Activated CD4-positive, alpha-beta memory T cell treated with anti-CD3 and anti-CD28 coated beads for 36 hours (primary cell): ENCODE measurements at places on chromosomes 1 and 21. TPM values are rescaled to one million over a fixed set of nuclear protein-coding genes. Genes with fewer than 3 reads are reported as not detected.

GRCh38 chr1:230280906-230281413 lies 145.2 kb downstream of the PGBD5 start:
- H3K4me1 ChIP-seq: peaks cover 10% of the 10 kb centered on the region
- peak; percentile 7 for DNase-seq
- no peak overlapping the region for H3K4me3 ChIP-seq
- H3K27me3 ChIP-seq: no peaks in the 10 kb centered on the region
- peaks cover 21% of the 10 kb centered on the region for H3K36me3 ChIP-seq

DNA sequence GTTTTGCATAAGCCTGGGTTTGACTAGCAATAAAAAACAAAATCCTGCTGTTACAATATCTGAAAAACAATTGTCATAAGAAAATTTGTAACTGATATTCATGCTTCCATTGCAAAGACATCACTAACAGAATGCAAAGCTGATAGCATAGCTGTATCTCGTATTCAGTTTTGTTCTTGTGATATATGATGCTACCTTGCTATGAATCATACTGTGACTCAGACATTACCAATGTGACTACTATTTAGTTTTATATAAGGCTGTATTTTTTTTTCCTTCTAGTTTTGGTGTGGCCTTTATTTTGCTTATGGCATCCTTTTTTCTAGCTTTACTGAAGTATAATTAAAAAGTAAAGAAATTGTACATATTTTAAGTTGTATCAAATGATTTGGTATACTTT lies 1381.8 kb downstream of the MRPL39 start:
- H3K4me3 ChIP-seq: no peak overlapping the region
- no peak overlapping the region for H3K27ac ChIP-seq
- no peaks in the 10 kb centered on the region for H3K27me3 ChIP-seq
- H3K4me1 ChIP-seq: no peaks in the 10 kb centered on the region

- H3K36me3 ChIP-seq: no peaks in the 10 kb centered on the region
- H3K4me3 ChIP-seq: no peak overlapping the region
- no peak overlapping the region for H3K27ac ChIP-seq
- no peak for DNase-seq
- H3K4me1 ChIP-seq: no peaks in the 10 kb centered on the region
- H3K27me3 ChIP-seq: peaks cover 13% of the 10 kb centered on the region
Measured at GRCh38 chr1:171266930-171267329, 18.6 kb downstream of the FMO1 start.

DNA sequence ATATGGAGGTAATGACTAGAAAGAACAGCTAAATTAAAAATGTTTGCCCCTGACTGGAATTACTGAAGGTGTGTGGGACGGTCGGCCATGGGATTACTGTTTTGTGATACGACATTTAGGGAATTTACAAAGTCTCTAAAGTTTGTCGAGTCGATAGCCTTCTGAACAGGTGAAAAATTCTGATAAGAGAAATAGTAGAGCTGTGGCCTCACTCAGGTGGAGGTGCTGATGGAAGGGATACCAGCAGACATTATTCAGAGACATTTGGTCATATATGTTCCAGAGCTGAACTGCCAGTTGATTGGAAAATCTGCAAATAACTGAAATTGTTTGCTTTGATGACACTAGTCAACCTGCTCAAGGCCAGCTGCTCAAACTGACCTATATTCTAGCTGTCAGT lies 71.1 kb downstream of the ADCY10 start:
- no peaks in the 10 kb centered on the region for H3K4me1 ChIP-seq
- H3K27me3 ChIP-seq: no peaks in the 10 kb centered on the region
- no peaks in the 10 kb centered on the region for H3K36me3 ChIP-seq

- H3K36me3 ChIP-seq: no peaks in the 10 kb centered on the region
- H3K4me1 ChIP-seq: peaks cover 43% of the 10 kb centered on the region
- H3K4me3 ChIP-seq: peak overlapping the region; percentile 60
- H3K27ac ChIP-seq: peak overlapping the region; percentile 34
- no peaks in the 10 kb centered on the region for H3K27me3 ChIP-seq
Measured at GRCh38 chr21:42062236-42063022, 8.7 kb upstream of the UMODL1 start.

DNA sequence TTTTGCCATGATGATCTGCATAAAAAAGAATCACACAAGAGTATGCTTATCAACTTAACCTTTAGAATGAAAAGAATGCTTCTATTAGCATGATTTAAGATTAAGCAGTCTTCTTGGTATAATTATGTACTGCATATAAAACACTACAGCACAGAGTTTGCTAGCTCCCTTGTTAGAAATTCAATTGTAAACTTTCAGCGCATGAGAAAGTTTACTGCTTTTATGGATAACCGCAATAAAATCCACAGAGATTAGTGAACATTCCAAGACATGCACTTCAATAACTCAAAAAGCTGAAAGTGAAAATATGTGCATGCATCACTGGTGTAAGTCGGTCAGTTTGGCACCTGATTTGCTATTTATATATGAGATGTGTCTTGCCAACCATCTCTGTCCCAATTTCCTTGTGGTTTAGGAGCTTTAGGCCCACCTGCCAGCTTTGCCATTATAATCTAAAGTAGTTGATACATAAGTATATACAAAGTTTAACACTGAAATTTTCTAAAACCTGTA lies 16.9 kb downstream of the CCT8 start:
- H3K4me1 ChIP-seq: no peaks in the 10 kb centered on the region
- peaks cover 46% of the 10 kb centered on the region for H3K36me3 ChIP-seq
- H3K4me3 ChIP-seq: no peak overlapping the region

GRCh38 chr1:66563094-66563800 lies 29.3 kb downstream of the SGIP1 start:
- H3K27ac ChIP-seq: no peak overlapping the region
- peaks cover 12% of the 10 kb centered on the region for H3K27me3 ChIP-seq
- H3K36me3 ChIP-seq: no peaks in the 10 kb centered on the region
- H3K4me1 ChIP-seq: no peaks in the 10 kb centered on the region
- DNase-seq: no peak

DNA sequence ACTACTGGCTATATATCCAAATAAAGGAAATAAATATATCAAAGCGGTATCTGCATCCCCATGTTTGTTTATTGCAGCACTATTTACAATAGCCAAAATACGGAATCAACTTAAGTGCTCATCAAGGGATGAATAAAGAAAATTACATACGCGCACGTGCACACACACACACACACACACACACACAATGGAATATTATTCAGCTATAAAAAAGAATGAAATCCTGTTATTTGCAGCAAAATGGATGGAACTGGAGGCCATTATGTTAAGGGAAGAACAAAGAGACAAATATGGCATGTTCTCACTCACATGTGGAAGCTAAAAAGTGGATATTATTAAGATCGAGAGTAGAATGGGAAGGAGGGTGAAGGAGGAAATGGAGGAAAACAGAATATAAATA lies 20.2 kb downstream of the COPA start:
- H3K36me3 ChIP-seq: peaks cover 56% of the 10 kb centered on the region
- peaks cover 22% of the 10 kb centered on the region for H3K4me1 ChIP-seq
- no peaks in the 10 kb centered on the region for H3K27me3 ChIP-seq
- H3K27ac ChIP-seq: no peak overlapping the region
- no peak for DNase-seq
- H3K4me3 ChIP-seq: no peak overlapping the region

GRCh38 chr1:217253985-217254384 lies 376.9 kb downstream of the GPATCH2 start:
- H3K4me1 ChIP-seq: no peaks in the 10 kb centered on the region
- H3K36me3 ChIP-seq: no peaks in the 10 kb centered on the region
- no peak overlapping the region for H3K4me3 ChIP-seq
- H3K27me3 ChIP-seq: no peaks in the 10 kb centered on the region
- no peak for DNase-seq

DNA sequence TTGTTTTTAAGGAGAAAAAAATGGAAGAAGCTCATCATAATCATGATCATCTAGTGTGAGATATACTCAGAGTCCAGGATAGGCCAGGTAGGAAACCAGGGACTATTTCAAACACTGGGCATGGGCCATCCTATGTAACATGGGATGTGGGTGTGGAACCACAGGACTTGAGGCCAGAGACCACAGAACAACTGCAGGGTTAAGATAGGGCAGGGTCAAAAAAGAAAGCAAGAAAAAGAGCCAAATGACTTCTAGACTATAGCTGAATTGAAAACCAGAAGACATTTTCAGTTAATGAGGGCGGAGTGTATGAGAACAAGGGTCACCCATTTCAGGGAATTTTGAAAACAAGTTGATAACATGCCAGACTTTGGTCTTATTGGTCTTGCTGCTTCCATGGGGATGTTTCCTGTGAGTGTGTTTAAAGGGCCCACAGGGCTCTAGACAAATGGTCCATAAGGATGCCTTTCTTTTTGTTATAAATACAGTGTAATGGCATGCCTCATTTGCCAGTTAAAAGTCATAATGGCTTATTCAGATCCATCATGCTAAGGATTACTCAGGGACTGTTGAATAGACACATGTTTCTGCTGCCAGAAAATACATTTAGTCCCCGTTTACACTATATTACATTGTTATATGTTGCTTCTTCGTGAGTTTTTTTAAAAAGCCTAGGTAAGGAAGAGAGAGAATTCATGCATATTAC lies 182.0 kb upstream of the C21orf91 start:
- DNase-seq: no peak
- H3K27ac ChIP-seq: no peak overlapping the region
- H3K4me3 ChIP-seq: no peak overlapping the region

DNA sequence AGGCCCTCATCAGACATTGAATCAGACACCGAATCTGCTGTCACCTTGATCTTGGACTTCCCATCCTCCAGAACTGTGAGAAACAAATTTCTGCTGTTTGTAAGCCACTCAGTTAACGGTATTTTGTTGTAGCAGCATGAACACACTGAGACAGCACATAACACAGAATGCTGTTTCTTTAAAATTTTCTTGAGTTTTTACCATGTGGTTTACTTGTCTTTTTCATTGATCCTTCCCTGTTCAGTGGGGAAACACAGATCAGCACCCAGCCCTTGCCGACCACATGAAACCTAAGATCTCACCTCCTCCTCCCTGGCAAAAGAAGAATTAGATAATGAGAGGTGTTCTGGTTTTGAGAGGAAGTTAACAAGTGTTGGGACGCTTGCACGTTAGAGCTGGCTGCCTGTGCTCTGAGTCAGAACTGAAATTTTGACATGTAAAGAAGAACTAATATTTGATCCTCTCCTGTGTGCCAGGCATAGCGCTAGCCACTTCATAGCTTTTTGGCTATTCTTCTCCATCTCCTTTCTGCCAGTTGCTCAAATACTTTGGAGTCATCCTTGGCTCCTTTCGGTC lies 179.6 kb downstream of the DHRS3 start:
- peak; percentile 72 for DNase-seq
- no peak overlapping the region for H3K4me3 ChIP-seq
- H3K36me3 ChIP-seq: peaks cover 28% of the 10 kb centered on the region
- peak overlapping the region; percentile 52 for H3K27ac ChIP-seq
- H3K4me1 ChIP-seq: peaks cover 80% of the 10 kb centered on the region

- H3K4me3 ChIP-seq: no peak overlapping the region
- no peak for DNase-seq
- H3K4me1 ChIP-seq: no peaks in the 10 kb centered on the region
- H3K27ac ChIP-seq: no peak overlapping the region
- H3K36me3 ChIP-seq: no peaks in the 10 kb centered on the region
Measured at GRCh38 chr1:186799689-186800054, 29.1 kb upstream of the PLA2G4A start.

DNA sequence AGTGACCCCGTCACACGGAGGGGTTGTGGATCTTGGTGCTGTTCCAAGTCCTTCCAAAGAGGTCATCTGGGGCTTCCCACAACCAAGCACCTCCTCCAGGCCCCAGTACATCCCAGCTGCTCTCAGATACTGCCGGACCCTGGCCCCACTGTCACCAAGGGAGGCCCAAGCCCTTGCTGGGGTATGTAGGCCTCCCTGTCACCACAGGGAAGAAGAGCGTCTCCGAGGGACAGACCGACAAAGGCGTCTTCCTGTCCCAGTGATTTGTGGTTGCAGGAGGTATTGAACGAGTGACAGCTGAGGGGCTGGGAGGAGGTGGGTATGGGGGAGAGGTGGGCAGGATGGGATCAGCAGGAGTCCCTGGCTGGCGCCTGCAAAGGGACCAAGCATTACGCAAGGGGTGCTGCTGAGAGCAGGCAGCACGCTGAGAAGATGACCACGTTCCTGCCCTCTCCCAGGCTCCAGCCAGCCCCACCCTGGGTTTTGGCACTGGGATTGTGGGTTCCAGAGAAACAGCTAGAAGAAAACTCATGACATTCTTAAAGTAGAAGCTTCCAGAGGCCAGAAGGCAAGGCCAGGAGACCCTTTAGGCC lies 29.7 kb downstream of the LRP8 start:
- H3K36me3 ChIP-seq: no peaks in the 10 kb centered on the region
- H3K4me1 ChIP-seq: peaks cover 32% of the 10 kb centered on the region
- H3K4me3 ChIP-seq: no peak overlapping the region
- DNase-seq: no peak
- H3K27ac ChIP-seq: no peak overlapping the region

DNA sequence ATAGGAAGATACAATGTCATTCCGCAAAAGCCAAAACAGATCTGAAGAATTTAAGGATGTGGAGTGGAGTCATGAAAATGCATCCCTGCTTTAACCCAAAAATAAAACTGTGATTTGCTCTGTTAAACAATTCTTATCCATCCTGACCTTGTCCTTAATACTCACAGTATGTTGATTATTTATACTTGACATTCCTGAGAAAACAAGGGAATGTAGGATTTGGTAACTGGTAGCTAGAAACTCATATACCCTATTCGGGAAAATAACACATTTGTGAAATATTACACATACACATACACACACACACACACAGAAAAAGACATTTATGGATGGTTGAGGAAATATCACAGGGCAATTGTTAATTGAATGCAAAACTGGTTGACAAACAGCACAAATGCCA lies 80.2 kb downstream of the FMN2 start:
- no peaks in the 10 kb centered on the region for H3K36me3 ChIP-seq
- no peaks in the 10 kb centered on the region for H3K4me1 ChIP-seq
- H3K4me3 ChIP-seq: no peak overlapping the region
- peaks cover 3% of the 10 kb centered on the region for H3K27me3 ChIP-seq
- H3K27ac ChIP-seq: no peak overlapping the region
- DNase-seq: no peak

GRCh38 chr1:183310753-183311479 lies 107.3 kb downstream of the NMNAT2 start:
- DNase-seq: peak; percentile 62
- H3K4me3 ChIP-seq: no peak overlapping the region
- peaks cover 11% of the 10 kb centered on the region for H3K4me1 ChIP-seq

GRCh38 chr1:165686121-165686970 lies 12.0 kb downstream of the ALDH9A1 start:
- H3K27me3 ChIP-seq: no peaks in the 10 kb centered on the region
- no peak overlapping the region for H3K4me3 ChIP-seq
- H3K36me3 ChIP-seq: peaks cover 49% of the 10 kb centered on the region
- peak overlapping the region; percentile 71 for H3K27ac ChIP-seq
- peaks cover 41% of the 10 kb centered on the region for H3K4me1 ChIP-seq

- peaks cover 4% of the 10 kb centered on the region for H3K27me3 ChIP-seq
- no peaks in the 10 kb centered on the region for H3K4me1 ChIP-seq
- H3K27ac ChIP-seq: no peak overlapping the region
- H3K4me3 ChIP-seq: no peak overlapping the region
- no peaks in the 10 kb centered on the region for H3K36me3 ChIP-seq
Measured at GRCh38 chr1:47781171-47781959, 215.8 kb downstream of the TRABD2B start.

The SLC25A34 gene
- 0.92 TPM for total RNA-seq

The AMPD1 gene
- not detected for total RNA-seq
